T-helper 2 cell treated with Interferon-gamma antibody and Interleukin-4, amounts not matched to agents 5 μg/mL and 100 μg/mL, for 36 hours (primary cell): ENCODE measurements at places on chromosomes 13 and 19.

DNA sequence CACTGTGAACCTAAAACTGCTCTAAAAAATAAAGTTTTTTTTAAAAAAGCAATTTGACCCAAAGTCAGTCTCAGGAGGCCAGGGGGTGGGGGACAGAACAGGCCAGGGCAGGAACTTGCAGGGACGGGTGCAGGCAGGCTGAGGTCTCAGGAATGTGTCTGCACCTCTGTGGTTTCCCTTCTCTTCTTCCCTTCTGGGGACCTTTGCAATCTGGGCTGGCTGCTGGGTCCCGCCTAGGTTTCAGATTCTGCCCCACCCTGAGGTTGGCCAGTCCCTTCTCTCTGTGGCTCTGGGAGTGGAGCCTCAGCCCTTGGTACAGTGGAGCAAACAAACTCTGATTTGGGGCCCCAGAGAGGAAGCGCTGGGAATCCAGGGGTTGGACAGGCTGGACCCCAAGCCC is 5.3 kb upstream of the F2RL3 start:
- DNase-seq: no peak

DNA sequence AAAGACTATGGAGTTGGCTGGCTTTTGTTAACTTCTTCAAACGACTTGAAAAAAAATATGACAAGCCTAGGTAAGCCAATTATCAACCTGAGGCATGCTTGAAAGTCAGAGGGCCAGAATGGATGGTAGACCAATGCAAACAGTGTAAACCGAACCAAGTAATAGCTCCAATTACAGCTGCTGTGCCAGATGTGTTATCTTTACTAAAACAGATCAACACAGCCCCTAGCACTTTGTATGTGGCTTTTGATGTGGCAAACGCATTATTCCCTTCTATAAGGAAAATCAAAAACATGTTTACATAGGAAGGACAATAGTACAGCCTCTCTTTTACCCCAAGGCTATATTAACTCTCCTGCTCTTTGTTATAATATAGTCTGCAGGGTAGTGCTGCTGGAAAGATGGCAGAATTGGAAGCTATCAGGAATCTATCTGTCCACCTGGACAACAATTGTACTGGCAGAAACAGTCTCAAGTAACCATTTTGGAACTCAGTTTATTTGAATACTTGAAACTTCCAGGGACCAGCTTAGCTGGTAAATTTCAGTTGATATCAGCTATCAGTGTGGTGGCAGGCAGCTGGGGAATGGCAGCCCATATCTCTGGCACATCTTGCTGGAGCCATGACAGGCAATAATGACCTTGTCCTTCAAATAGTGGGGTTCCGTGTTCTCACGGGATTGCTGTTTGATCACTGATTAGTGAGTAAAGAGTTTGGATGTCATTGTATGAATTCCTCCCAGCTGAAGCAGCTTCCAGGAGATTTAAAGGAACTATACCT is 144.4 kb upstream of the WASF3 start:
- DNase-seq: no peak

DNA sequence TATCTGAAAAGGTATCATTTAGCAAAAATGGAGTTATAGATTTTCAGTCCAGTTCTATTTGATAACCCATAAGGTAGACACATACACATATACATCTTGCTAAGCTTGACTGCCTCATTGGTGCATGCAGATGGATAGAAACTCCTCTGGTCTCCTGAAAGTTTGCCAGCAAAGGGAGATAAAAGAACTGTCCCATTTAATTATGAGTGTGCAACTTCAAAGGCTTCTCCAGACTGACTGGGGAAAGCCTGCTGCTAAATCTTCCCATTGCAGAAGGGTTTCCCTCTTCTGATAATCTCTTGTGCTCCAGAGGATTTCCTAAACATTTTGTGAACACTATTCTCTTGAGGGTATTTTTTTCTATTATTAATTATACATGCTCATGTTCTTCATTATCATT is 131.9 kb downstream of the ITGBL1 start:
- DNase-seq: no peak

GRCh38 chr13:88976466-88976865 is 1305.3 kb downstream of the SLITRK5 start:
- DNase-seq: no peak

GRCh38 chr19:50896591-50897190 is 14.5 kb downstream of the KLK4 start:
- DNase-seq: peak; percentile 41

- no peak for DNase-seq
Measured at GRCh38 chr19:28746478-28746877, 466.5 kb downstream of the UQCRFS1 start.

DNA sequence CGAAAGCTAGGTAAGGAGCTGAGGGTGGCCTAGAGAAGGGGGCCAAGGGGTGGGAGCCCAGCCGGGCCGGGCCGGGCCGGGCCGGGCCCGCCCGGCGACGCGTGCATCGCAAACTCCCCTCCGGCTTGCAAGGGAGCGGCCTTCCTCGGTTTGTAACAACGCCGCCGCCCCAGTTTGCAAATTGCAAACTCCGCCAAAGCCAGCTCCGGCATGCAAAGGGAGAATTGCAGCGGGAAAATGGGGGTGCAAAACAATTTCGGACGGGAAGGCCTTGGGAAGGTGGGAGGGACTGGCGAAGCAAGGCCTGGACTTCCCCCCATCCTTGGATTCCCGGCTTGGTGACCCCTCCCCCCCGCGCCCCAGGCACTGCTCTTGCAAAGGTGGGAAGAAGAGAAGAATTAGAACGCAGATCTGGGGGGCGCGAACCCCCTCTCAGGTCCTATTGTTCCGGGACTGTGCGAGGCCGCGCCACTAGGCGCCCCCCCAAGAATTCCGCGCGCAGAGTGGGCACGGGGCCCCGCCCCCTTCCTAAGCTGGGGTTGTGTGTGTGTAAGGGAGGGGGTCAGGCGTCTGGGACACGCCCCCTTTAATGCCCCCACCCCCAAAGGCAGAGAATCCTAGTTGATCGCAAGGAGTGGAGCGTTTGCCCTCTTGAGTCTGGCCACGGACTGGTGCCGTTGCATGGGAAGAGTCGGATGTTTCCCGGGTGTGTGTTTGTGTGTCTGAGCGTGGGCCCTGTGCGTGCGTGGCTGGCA is 926 bp downstream of the PRR12 start:
- peak; percentile 40 for DNase-seq

DNA sequence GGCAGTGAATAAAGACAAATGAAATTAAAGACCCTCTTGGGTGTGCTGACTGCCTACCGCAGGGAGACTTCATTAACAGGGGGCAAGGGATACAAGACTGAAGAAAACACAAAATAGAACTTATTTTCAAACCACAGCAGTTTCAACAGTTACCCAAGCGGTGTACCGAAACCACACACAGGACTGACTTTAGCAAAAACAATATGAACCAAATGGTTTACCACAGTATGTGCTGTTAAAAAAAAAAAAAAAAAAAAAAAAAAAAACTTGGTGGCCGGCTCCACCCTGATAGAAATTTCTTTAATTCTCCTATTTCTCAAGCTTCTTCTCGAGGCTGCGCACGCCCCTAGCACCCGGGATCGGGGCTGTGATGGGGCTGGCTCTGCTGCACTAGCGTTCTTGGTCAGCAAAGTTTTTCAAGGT is 42.6 kb downstream of the KLF2 start:
- peak; percentile 71 for DNase-seq

GRCh38 chr13:83008212-83008929 is 873.9 kb downstream of the SLITRK1 start:
- DNase-seq: no peak

DNA sequence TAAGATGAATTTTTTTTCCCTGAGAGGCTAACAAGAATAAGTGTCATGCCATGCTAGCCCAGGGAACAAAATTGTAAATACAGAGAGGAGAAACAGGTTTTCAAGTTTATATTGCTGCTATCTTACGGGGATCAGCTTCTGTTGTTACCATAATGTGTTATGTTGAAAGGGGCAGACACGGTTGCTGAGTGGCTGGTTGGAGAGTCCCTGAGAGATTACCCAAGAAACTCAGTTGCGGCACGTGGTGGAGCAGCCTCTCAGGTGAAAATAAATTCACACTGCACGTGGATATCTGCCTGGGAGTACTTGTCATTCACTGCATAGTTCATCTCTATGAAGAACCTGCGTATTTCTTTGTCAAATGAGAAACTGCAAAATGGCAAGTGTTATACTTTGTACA is 293.6 kb downstream of the TDRD3 start:
- no peak for DNase-seq

- DNase-seq: no peak
Measured at GRCh38 chr19:13890136-13890535, 13.2 kb downstream of the NANOS3 start.

GRCh38 chr13:66210677-66211076 is 1019.5 kb downstream of the PCDH9 start:
- DNase-seq: no peak

GRCh38 chr13:105278943-105279381 is 1256.5 kb downstream of the EFNB2 start:
- DNase-seq: no peak

- DNase-seq: no peak
Measured at GRCh38 chr13:32428581-32429432, 877 bp upstream of the N4BP2L1 start.

DNA sequence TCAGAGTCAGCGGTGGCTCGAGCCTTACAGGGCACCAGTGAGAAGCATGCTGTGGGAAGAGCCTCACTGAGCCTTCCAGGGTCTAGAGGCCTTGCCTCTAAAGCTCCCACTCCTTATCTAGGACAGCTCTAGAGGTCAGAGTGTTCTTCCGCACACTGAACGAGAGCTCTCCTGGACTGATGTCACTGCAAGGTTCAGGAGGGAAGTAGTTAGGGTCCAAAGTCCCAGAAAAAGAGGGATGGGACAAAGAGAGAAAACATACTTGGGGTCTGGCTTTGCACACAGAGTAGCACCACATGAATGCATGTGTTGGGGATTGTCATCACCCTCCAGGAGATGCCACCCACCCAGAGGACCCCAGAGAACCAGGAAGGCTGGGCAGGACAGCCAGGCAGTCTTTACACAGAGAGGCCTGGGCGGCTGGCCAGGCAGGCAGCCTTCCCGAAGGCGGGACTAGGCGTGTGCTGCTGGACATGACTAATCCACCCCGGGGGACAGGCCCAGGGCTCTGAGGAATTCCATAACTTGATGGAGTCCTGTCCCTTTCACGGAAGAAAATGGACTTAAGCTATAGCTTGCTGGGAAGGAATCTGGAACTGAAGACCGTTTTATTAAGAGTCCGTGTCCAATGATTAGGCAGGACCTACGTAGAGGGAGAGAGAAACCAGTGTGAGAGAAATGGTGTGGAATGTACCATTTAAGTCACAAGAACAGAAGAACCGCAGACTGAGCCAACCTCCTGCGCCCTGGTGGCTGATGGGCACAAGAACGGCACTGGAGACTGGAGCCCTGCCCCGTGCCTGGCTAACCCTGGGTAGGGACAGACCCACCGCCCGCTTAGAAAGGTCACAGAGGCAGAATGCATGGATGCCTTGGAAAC is 16.6 kb upstream of the EPHX3 start:
- no peak for DNase-seq

- DNase-seq: no peak
Measured at GRCh38 chr19:37999309-38000213, 92.6 kb downstream of the SIPA1L3 start.

DNA sequence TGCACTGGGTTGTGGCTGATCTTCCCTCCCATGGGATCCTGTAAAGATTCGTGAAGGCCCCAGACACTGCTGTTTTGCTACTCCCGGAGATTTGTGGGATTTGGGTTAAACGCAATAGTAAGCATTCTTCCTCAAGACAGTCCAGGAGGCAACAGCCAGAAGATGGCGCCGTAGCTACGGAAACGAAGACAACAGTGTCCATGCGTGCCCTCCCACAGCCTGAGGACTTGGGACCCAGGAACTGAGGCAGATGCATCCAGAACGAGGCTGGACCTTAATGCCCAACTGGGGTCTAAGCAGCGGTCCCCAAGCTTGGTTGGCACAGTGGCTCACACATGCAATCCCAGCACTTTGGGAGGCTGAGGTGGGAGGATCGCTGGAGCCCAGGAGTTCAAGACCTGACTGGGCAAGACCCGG is 57.6 kb upstream of the ZNF507 start:
- no peak for DNase-seq

DNA sequence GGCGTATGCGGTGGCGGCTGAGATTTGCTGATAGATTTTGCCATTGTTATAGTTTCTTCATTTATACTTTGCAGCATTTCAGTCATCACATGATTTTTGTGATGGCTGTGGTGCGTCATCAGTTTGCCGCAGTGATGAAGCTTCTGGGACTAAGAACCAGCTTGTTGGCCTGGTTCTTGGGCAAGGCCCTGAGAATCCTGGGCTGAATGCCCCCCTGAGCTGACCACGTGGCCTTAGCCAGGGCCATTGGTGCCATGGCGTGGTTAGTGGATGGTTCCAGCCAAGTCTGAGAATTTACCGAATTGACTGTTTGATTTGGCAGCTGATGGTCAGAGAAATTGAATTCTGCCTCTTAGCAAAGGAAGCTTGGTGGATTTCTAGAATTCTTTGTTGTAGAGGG is 17.8 kb downstream of the GATAD2A start:
- no peak for DNase-seq

GRCh38 chr13:104318121-104318520 is 1251.9 kb upstream of the SLC10A2 start:
- DNase-seq: no peak

GRCh38 chr13:93227878-93228642 is 1.5 kb downstream of the GPC6 start:
- DNase-seq: no peak

- DNase-seq: no peak
Measured at GRCh38 chr19:10908380-10908960, 20.0 kb downstream of the YIPF2 start.
